ENCODE measurements at places on chromosomes 1 and 21.

DNA sequence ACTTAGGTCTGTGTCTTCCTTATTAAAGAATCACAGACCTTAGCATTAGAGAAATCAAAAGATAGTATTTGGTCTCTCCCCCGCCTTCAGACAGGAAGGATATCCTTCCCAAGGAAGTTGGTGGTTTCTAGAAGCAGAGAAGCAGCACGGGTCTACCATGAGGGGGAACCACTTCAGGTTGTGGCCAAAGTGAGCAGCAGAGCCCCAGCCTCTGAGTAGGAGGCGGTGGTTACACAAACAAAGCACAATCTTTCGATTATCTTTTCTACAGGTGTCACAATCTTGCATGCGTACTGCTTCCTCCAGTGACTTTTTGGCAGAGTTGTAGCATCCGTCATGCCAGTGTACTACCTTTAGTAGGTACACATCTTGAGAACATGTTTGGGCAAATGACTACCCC lies 8.8 kb downstream of the PGLYRP4 start:
- no peak for DNase-seq

- no peak for DNase-seq
Observed at GRCh38 chr1:12640237-12640957, 3.5 kb upstream of the AADACL4 start.

DNA sequence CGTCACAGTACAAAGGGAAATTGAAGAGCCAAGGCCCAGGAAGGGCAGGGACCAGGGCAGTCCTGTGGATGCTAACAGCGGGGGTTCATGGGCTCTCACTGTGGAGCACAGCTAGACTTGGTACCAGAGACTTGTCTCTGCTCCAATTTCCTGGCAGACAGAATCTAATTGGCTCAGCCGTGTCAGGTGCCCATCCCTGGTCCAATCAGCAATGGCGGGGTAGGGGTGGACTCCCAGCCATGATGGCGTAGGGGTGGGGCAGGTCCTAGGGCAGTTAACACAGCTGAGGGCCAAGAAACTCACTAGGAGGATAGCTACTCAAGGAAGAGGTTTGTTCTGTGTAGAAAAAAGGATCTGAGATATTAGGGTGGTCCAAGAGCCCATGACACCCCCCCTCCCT lies 39.9 kb upstream of the TENT5B start:
- no peak for DNase-seq

DNA sequence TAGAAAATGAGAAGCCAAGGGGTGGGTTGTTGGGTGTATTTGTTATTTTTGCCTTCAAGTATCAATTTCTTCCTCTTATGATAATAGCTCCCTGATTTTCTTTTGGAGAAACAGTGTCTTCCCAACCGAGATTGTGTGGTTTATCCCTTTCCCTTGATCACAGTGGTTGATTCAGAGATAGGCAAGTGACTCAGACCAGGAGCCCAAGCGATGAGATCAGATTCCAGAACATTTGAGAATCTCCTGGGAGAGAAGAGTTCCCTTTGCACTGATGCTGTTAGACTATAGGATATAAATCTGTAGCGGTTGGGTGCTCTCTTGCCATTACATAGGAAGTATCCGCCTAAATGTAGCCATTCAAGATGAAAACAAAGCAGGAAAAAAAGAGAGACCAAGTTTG lies 90.1 kb upstream of the WDR26 start:
- no peak for DNase-seq

DNA sequence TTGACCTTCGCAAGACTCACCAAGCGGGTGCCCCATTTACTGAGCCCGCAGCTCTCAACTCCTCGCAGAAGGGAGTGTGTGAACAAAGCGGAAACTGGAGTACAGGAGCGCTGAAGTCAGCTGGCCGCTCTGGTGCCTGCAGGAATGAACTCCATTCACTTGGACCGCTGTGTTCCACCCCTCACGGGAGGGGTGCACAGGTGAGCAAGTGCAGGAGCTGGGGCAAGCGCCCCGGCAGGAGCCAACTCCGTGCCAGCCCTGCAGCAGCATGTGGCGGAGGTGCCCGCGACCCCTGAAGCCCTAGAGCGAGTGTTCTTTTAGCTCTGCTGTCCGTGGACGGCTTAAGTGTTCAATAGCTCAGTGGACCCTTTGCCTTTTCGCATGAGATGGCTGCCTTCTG lies 471.6 kb upstream of the ADGRL4 start:
- DNase-seq, result no peak

GRCh38 chr1:224740685-224741052 lies 124.6 kb downstream of the CNIH3 start:
- no peak for DNase-seq

- DNase-seq, result no peak
Observed at GRCh38 chr1:204652497-204652896, 33.0 kb downstream of the LRRN2 start.

GRCh38 chr1:184471686-184472085 lies 84.9 kb downstream of the C1orf21 start:
- DNase-seq, result no peak

All from stimulated activated CD4-positive, alpha-beta T cell treated with anti-CD3 and anti-CD28 coated beads, Interleukin-1b, Interleukin-23, amount 100 ng/mL, for 48 hours (primary cell).